ENCODE measurements at places on chromosomes 7 and 10.

GRCh38 chr10:33047655-33048054 is 89.6 kb upstream of the ITGB1 start:
- no peak for ATAC-seq

- ATAC-seq: peak; percentile 90
These were observed 345.3 kb upstream of the SEMA3C start for GRCh38 chr7:81264116-81264515.

GRCh38 chr7:105136221-105136620 is 122.2 kb downstream of the KMT2E start:
- peak; percentile 42 for ATAC-seq

DNA sequence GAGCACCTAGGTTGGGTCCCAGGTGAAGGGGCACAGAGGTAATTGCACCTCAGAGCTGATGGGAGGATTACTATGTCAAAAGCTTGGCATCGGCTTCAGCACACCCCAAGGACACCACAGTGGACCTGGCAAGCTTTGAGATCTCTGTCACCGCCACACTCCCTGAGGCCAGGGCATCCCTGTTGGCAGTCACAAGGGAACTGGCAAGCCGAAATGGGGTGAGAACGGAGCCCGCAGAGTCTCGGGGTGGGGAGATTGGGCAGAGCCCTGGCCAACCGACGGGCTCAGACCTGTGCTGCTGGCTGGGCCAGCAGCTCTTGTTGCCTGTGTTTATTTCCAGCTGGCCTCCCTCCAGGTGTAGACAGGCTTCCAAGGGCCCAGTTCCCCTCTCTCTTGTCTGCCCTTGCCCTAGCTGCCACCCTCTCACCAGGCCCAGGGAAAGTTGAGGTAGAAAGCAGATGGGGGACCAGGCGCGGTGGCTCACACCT is 2.5 kb downstream of the HSPB1 start:
- ATAC-seq: peak; percentile 44

DNA sequence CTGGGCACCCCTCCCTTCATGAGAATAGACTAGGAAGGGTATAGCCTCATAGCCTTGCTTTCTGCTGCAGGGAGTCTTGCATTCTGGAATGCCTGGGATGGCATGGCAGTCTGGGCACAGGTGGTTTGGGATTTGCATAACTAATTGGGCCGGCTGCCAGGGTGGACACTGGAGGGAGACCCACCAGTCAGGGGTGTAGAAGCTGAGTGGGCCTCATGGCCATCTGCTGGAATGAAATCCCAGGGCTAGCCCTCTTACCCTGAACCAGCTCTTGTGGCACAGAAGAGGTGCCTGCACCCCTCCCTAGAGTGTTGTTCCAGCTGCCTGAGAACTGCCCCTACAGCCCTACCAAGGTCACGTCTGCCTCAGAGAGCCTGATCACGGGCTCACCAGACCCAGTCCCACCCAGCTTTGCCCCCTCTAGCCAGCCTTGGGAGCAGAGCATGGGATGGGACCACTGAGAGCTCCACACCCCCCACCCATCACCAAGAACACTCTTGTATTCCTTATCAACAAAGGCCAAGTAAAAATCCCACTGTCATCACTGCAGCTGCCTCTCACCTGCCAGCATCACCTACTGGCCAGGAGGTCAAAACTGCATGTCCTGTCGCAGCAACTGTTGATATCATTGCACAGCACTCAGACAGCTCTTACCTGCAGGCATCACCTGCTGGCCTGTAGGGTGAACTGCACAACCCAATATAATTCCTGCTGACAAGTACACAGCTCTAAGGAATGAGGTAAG is 148.9 kb downstream of the ZEB1 start:
- peak; percentile 81 for ATAC-seq

DNA sequence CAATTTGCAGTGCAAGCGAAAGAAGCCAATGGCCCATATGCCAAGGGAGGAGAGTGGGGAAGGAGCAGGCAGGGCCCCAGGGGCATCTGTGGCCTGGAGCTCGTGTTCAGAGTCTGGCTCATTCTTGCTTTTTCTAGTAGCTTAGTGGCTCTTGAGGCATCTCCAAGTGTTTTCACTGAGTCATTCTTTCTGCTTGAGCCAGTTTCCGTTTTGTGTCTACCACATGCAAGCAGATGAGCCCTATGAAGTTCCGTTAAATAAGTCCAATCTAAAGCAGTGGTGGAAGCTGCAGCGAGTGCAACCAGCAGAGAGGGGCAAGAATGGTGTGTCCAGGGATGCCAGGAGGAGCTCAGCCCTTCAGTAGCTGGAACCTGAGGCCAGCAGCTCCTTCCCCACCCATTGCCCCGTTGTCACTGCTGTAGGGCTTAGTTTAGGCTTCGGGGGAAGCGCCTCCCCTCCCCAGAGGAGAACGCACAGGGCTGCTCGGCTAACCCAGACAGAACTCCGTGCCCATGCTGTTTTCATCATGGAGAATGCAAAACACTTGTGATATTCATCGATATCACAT is 57.4 kb upstream of the EBF3 start:
- ATAC-seq: no peak

DNA sequence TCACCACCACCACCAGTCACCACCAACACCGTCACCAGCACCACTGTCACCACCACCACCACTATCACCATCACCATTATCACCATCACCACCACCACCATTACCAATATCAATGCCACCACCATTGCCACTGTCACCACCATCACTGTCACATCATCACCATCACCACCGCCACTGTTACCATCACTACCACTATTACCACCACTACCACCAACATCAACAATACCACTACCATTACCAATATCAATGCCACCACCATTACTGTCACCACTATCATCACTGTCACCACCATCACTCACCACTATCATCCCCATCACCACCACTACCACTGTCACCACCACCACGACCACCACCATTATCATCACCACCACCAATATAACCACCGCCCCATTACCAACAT is 14.0 kb upstream of the DENND2A start:
- no peak for ATAC-seq

DNA sequence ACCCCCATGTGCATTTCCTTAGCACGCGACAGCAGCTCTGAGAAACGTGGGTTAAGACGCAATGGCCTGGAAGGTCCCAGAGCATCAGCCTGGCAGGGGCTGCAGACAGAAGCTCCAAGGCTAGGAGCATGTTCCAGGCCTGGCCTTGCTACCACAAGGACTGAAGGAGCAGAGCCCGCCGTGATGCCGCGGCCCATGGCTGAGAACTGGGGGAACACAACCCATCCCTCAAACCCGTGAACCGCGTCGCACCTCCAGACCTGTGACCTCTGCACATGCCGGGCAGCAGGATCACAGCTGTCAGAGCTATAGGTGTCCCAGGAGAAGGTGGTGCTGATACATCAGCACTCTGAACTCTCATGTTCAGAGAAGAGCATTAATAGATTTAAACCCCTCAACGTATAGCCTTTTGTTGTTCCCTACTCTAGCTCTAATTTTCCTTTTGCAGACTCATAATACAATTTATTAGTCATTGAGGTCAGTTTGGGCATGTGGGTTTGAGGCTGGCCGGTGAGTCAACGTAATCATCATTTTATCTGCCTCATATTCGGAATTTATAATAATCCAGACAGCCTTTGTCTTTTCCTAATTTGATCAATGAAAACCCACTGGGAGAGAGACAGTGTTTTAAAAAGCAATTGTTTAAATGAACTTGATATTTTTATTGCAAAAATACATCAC is 222.5 kb upstream of the TCERG1L start:
- ATAC-seq: no peak

DNA sequence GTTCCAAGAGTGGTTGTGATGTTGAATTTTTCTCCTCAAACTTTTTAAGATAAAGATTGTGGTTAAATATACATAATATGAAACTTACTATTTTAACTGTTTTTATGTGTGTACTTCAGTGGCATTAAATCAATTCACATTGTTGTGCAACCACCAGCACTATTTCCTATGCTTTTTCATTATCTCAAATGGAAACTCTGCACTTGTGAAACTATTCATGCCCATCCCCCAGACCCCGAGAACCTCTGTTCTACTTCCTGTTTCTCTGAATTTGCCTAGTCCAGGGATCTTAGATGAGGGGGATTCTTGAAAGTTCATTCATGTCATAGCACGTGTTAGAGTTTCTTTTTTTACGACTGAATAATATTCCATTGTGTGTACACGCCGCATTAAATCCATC is 67.0 kb downstream of the WDR37 start:
- ATAC-seq: no peak

DNA sequence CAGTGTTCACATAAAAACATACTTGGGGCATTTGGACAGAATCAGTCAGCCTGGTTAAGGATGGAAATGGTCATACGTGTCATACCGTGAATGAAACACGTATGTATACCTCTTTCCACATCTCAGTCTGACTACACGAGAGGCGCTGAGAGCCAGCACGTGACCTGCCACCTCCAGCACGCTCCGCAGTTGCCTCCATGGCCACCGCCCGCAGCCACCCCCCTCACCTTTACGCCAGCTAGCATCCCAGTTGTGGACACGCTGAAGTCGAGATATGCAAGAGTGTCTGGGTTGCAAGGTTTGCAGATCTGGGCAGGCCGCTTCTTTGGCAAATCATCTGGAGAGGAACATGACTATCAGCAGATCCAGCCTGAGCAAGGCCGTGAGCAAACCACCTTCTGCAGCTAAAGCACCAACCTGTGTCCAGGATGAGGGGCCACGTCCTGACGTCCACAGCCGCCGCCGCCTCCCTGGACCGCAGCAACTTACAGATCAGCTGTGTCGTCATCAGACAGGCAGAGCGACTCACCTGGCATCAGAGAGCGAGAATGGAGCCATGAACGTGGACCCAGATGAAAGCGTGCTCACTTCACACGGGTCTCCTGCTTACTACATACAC is 209.4 kb downstream of the ZMYND11 start:
- no peak for ATAC-seq

DNA sequence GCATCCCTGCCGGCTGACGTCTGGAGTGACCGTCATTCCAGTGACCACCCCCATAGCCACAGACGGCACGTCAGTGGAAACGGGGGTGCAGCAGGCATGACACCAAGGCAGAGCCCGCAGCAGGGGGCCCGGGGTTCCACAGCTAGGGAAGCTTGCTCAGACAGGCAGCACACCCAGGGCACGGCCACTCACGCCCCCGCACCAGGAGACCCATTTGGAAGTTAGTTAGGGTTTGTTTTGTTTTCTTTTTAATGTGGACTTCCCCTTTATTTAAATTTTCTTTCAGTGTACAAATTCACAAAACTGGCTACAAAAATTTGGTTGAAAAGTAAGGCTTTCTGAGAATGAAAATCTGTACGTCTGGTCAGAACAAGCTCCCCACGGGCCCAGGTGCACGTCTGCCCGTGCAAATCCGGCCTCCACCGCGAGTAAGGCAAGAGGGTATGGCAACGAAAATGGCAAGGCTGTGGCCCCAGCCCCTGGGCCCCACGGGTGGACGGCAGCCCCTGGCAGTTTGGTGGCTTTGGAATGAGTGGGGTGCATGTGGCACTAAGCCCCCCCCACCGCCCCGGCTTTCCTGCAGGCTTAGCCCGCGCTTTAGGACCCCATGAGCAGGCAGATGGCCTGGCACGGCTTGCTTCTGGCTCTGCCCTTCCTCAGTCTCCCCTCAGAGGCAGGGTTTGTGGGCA is 124.2 kb downstream of the FAM53B start:
- peak; percentile 1 for ATAC-seq

GRCh38 chr7:6394114-6394513 is 53.6 kb downstream of the DAGLB start:
- no peak for ATAC-seq

DNA sequence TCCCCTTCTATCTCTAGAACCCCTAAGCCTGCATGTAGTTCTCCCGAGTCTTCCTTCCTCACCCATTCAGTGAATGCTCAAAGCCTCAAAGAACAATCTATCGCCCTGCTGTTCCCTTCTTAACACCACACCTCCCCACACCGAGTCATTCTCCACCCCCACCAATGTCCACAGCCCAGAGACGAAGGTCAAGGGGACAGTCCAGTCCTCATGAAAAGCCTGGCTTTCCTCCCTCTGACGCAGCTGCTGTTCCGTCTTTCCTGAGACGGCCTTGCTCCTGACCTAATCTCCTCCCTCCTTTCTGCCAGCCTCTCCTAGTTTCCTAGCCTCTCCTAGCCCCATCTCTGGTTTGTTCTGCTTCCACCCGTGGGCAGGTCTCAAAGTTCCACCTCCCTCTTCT is 9.2 kb downstream of the MOSPD3 start:
- ATAC-seq: no peak

GRCh38 chr7:53119514-53119941 is 84.1 kb downstream of the POM121L12 start:
- ATAC-seq: peak; percentile 42

DNA sequence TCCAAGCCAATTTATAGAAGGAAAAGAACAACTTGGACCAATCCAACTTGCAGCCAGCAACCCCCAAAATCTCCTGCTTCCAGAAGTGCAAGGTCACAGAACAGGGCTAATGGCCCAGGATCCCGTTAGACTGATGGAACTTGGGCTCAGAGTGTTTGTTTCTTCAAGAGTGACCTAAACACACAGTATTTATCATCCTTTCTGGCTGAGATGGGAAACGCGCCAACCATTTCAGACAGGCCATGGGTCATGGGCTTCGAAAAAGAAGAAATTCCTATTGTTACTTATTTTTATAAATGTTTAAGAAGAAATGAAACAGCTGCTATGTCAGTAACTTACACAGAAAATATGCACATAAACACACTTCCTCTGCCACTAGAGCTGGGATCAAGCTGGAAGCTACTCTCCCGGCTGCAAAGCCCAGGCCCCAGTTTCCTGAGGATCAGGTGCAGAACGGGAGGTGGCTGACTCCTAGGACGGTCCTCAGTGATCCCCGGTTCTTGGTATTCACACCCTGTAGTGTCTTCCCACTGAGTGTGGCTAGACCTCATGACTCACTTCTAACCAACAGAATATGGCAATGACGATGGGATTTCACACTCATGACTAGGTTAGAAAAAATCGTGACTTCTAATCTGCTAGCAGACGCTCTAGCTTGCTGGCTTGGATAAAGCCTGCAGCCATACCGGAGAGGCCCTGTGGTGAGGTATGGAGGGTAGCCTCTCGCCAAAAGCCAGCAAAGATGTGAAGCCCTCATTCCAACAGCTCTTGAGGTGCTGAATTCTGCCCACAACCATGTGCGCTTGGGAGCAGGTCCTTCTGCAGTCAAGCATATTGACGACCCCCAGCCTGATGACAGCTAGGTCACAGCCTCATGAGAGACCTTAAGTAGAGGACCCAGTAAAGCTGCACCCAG is 60.2 kb downstream of the CHST15 start:
- no peak for ATAC-seq

GRCh38 chr10:84945791-84946190 is 617.4 kb downstream of the CCSER2 start:
- no peak for ATAC-seq

- no peak for ATAC-seq
These were observed 493.3 kb upstream of the PODXL start for GRCh38 chr7:132049462-132050304.

GRCh38 chr10:110848106-110848505 is 23.6 kb upstream of the PDCD4 start:
- no peak for ATAC-seq

- no peak for ATAC-seq
These were observed 49.6 kb downstream of the POLL start for GRCh38 chr10:101538446-101538845.

DNA sequence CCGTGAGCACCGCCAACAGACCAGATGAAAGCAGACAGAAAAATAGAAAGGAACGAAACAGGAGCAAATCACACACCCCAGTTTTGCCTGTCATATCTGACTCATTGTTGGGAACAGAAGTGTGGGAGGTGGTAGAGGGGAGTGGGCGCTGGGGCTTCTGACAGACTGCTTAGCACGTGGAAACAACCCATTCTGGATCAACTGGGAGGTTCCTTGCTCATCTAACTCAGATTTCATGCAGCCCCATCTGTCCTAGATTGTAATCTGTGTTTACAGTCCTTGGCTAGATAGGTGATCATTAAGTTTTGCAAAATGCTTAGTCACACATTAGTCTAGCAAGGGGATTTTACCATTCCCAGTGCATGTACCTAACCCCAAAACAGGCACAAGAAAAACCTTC is 154.1 kb downstream of the NRP1 start:
- no peak for ATAC-seq

Measured in esophagus mucosa (tissue), 1 donor.